Kidney (tissue), 22 donors: ENCODE measurements at places on chromosomes 1 and 21. TPM values are rescaled to one million over a fixed set of nuclear protein-coding genes. Genes with fewer than 3 reads are reported as not detected.
A peak's percentile ranks its signal among the peaks of the same experiment; 100 is the strongest.

The KCNT2 gene
- polyA plus RNA-seq = 0.39 TPM

- no peak for DNase-seq
Measured at GRCh38 chr1:28601696-28602095, 9.6 kb downstream of the RAB42 start.

The LRIF1 gene
- polyA plus RNA-seq = 5.2 TPM

GRCh38 chr1:165449131-165449530, 4.2 kb upstream of the RXRG start:
- no peak for DNase-seq

The TAS1R1 gene
- polyA plus RNA-seq = not detected

- no peak for DNase-seq
Measured at GRCh38 chr21:15095326-15095725, 30.5 kb upstream of the NRIP1 start.

DNA sequence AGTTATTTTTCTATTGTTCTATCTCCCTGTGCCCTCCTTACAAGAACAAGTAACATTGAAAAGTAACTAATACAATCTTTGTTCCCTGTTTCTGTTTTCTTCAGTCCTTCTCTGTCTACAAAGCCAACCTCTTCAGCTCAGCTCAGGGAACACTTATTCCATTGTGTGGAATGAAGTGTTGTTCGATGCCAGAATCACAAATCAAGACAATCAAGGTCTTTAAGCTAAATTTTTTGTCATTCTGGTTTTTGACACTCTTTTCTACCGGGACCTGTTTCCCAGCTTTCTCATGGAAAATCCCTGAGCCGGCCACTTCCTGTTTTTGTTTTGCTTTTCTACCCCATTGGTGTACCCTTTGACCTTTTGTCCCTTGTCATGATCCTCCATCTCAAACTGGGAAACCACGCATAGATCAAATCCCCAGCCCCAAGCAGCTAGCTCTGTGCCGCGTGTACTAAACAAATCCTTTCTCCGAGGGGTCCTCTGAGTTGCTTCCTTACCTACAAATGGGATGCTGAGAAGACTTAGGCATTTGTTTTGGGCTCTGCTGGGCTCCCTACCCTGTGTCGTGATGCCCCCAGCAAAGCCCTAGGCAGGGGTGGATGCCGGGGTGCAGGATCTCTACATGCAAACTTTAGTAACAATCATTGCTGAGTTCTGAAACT, 141.8 kb downstream of the TOMM20 start:
- no peak for DNase-seq

The TFF1 gene
- not detected for polyA plus RNA-seq

DNA sequence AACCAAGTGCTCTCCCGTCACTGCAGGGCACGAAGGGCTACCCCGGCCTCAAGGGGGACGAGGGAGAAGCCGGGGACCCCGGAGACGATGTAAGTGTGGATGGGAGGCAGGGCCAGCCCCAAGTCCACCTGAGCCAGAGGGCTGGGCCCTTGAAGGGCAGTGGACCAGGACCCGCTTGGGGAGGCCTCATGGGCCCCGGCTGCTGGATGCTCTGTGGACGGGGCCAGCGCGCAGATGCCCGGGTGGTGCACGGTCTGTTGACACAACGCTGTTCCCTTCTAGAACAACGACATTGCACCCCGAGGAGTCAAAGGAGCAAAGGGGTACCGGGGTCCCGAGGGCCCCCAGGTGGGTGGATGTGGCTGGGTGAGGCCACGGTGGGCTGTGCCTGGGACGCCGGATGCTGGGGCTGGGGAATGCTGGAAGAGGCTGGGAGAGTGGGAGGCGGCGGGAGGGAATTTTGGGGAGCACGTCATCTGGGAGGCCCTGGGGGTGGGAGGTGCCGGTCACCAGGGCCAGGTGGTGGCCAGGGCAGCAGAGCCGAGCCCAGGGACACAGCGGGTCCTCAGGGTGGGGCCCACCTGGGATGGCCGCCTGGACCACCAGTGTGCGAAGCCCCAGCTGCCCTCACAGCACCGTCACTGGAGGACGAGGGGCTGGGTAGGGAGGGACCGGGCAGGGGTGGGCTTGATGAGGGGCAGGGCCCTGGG, 17.5 kb downstream of the COL6A1 start:
- no peak for DNase-seq

The SLC1A7 gene
- polyA plus RNA-seq = 1.0 TPM

DNA sequence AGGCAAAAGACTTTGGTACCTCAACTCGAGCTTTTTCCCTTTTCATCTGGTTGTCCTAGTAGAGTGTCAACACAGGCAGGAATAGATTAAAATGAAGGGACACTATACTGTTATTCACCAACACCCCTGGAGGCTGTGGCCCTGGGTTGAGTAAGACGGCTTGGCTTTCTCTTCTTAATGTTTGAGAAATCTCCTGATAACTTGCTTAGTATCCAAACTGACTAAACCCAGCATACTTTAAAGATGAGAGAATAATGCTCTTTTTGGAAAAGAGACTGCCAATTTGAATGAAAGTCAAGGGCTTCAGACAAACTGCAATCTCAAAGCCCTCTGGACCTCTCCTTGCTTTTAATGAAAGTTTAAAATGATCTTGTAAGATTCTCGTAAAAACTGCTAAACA, 2.6 kb upstream of the SLC30A1 start:
- DNase-seq = no peak

- DNase-seq = no peak
Measured at GRCh38 chr1:76106719-76107235, 32.2 kb downstream of the ST6GALNAC3 start.

The DNM3 gene
- polyA plus RNA-seq = 5.9 TPM

DNA sequence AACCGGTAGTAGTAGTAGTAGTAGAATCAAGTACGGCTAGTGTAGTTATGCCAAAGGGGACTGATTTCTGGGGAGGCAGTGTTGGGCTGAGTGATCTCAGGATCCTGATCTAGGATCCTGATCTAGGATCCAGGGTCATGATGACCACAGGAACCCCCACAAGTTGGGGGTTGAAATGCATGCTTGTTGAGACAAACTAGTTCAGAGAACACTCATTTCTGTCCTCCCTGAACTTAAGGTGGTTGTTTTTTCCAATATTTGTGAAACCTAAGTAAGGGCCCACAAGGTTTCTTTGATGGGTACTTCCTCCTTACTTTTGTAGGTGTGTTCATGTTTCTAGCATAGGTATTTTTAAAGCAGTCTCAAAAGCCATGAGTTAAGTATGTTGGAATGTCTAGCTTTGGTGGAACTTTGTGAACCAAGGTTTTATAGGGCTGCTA, 33.9 kb upstream of the PDC start:
- DNase-seq = no peak

- no peak for DNase-seq
Measured at GRCh38 chr1:90994461-90994860, 27.4 kb downstream of the ZNF644 start.

The OR2L3 gene
- not detected for polyA plus RNA-seq

DNA sequence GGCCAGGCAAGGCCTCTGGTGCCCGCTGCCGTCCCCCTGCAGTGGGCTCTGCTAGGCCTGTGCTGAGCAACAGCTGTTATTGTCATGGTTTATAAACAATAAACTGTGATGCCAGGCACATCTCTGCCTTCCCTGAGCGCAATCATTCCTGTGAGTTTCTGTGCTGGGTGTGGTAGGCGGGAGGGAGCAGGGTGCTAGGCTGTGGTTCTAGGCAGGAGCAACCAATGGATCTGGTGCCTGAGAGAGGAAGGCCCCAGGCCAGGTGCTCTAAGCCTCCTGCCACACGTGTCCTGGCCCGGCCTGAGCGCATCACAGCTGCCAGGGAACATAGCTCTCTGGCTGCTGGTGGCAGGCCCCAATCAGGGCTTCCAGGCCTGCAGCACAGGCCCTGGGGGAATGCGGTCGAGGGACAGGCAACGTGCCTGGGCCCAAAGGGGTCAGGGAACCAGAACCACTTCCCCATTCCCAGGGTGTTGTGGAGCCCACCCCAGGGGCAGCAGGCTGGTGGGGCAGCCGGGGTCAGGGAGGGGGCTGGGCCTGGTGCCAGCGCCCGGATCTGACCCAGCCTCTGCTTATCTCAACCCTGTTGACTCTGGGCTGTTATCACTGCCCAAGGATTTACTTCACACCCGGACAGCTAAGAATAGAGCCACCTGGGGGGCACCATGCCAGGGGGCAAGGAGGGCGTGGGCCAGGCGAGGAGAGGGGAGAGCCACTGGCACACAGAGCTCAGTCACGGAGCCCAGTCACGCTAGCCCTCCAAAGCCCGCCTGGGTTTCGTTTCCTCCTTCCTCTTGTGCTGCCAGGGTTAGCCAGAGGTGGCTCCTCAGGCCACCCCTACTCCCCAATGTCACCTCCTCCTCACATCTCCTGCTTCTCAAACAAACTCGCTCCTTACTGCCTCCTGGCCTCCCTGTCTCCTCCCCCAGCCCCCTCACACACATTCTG, 11.5 kb downstream of the TRIM46 start:
- peak; percentile 80 for DNase-seq

DNA sequence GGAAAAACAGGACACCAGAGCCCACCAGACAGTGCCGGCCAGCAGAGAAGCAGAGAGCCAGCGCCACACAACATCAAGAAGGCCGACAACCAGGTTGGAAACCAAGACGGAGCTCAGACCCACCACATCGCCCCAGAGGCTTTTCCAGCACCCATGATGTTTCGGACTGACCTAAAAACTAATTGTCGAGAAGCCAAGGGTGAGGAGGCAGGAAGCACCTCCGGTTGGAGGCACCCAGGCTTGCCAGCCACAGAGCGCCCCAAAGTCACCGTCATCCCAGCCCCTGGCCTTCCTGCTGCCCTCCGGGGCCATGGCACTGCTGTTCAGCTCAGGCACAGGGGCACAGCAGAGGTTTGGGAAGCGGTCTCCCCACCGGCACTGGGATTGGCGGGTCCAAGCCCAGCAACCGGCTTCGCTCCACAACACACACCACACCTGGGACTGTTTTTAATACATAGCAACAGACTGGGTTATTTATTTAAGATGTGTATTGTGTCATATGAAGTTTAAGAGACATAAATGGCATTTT, 67.2 kb downstream of the SLC37A1 start:
- DNase-seq = no peak

DNA sequence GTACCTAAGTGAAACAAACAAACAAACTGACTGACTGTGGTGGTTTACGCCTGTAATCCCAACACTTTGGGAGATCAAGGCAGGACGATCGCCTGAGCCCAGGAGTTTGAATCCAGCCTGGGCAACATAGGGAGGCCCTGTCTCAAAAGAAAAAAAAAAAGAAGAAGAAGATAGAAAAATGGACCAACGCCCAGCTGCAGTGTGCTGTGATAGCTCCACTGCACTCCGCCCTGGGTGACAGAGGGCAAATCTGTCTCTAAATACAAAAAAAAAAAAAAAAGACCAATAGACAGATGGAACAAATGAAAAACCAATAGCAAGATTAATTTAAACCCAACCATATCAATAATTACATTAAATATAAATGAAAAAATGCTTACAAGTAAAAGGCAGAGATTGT, 13.9 kb downstream of the AKR7A3 start:
- DNase-seq = no peak

GRCh38 chr1:58968360-58968952, 184.6 kb upstream of the JUN start:
- peak; percentile 52 for DNase-seq

GRCh38 chr1:229434641-229435051, 752 bp upstream of the ACTA1 start:
- no peak for DNase-seq

GRCh38 chr1:240998024-240998423, 359.0 kb downstream of the RGS7 start:
- no peak for DNase-seq

The TRIM58 gene
- polyA plus RNA-seq = 0.11 TPM

The PYGO2 gene
- 26.9 TPM for polyA plus RNA-seq

The COL11A1 gene
- not detected for polyA plus RNA-seq

The CENPL gene
- 0.71 TPM for polyA plus RNA-seq

The NUF2 gene
- 0.28 TPM for polyA plus RNA-seq
